Type B pancreatic cell (in vitro differentiated cells): ENCODE measurements at places on chromosomes 5 and 9. TPM values are rescaled to one million over a fixed set of nuclear protein-coding genes. Genes with fewer than 3 reads are reported as not detected.

Gene RAI14
- 83.1 and 102 TPM in 2 replicates for total RNA-seq

Gene SLC36A2
- total RNA-seq = not detected in 2 replicates

Gene TAF11L5
- not detected in 2 replicates for total RNA-seq

DNA sequence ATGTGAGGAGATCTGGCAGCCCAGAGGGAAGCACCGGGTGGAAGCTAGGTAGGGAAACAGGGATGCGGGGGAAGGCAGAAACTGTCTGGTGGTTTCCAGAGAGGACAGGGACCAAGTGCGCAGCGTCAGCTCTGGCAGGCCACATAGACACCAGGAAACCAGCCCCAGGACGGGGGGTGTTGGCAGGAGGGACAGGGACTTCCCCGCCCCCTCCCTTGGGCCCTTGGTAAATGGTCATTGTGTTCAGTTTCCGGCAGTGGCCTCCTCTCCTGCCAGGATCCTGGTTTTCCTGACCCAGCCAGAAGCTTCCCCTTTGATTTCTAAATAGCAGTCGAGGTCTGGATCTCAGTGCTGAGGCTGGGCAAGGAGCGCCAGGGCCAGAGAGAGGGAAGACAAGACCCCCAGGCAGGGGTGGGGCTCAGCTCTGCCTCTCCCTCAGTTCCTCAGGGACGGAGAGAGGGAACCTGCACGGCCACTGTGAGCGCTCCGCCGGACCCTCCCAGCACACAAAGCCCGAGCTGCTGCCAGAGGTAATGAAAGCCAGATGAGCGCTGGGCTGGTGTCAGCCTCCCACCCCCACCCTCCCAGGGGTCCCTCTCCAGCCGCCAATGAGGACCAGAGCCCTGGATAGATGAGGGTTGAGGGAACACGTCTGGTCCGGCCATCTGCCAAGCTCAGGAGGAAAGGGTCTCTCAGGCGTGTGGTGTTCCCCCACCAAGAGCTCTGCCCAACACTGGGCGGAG, 1.8 kb downstream of the RALGDS start:
- H3K4me3 ChIP-seq = peak overlapping the region; percentile 88
- DNase-seq = no peak
- H3K27me3 ChIP-seq = no peaks in the 10 kb centered on the region
- H3K27ac ChIP-seq = peak overlapping the region; percentile 84
- peaks cover 59% of the 10 kb centered on the region for H3K4me1 ChIP-seq
- no peaks in the 10 kb centered on the region for H3K36me3 ChIP-seq
